ENCODE measurements at places on chromosomes 1 and 21.
A peak's percentile ranks its signal among the peaks of the same experiment; 100 is the strongest.

DNA sequence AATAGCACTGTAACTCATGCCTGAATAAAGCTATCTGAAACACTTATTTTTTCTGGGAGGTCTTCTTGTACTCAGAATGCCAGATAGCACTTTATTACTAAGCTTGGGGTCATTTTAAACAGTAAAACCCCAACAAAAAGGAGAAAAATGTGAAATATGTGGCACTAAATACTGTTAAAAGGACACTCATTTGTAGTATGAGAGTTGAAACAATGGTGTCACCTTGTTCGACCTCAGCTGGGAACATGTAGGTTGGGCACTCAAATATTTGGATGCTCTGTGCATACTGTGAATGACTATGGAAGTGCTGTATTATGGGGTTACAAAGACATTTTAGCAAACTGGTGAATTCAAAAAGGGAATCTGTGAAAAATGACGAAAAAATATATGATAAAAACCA, 53.9 kb downstream of the SELENOF start:
- DNase-seq = no peak

- DNase-seq = no peak
Observed at GRCh38 chr1:195717651-195718050, 890.6 kb downstream of the KCNT2 start.

- no peak for DNase-seq
Observed at GRCh38 chr1:22090867-22091266, 38.4 kb downstream of the CDC42 start.

GRCh38 chr1:174680101-174680500, 232.3 kb downstream of the GPR52 start:
- DNase-seq = no peak

- peak; percentile 52 for DNase-seq
Observed at GRCh38 chr1:53860967-53861411, 22.9 kb upstream of the NDC1 start.

Measured in head of caudate nucleus (tissue), 42 donors.